Activated naive CD4-positive, alpha-beta T cell (primary cell): ENCODE measurements at places on chromosomes 11 and 22.

DNA sequence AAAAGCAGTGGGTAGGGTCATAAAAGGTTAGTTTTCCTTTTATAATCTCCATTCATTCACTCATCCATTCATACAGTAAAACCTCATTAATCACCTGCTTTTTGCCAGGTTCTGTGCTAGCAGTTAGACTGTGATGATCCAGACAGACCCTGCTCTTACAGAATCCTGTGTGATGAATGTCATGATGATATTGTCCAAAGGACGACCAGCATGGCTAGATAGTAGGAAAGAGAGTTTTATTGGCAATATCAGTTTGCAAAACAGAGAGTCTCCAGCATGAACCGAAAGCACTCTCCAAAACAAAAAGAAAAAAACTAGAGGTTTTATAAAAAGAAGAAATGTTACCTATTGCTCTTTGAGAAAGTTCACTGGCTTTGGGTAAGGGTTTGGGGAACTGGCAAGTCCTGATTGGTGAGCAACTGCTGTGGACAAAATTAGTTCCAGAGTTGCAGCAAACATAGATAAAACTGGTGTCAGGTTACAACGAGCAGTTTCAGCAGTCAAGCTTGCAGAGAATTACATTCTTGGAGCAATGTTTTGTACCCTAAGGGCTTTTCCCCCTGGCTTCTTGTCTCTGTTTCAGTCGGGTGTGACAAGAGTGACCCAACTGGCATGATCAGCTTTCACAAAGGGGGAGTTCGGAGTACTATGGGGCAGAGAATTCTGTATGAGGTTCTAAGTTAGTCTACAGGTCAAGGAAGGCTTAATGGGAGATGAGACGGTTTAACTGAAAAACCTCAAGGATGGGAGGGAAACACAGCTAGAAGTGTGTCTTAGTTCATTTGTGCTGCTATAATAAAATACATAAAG, 58.3 kb downstream of the HSD17B12 start:
- DNase-seq: no peak

GRCh38 chr11:46265764-46266163, 11.7 kb upstream of the CREB3L1 start:
- no peak for DNase-seq

GRCh38 chr11:75557666-75558494, 4.2 kb upstream of the SERPINH1 start:
- no peak for DNase-seq

DNA sequence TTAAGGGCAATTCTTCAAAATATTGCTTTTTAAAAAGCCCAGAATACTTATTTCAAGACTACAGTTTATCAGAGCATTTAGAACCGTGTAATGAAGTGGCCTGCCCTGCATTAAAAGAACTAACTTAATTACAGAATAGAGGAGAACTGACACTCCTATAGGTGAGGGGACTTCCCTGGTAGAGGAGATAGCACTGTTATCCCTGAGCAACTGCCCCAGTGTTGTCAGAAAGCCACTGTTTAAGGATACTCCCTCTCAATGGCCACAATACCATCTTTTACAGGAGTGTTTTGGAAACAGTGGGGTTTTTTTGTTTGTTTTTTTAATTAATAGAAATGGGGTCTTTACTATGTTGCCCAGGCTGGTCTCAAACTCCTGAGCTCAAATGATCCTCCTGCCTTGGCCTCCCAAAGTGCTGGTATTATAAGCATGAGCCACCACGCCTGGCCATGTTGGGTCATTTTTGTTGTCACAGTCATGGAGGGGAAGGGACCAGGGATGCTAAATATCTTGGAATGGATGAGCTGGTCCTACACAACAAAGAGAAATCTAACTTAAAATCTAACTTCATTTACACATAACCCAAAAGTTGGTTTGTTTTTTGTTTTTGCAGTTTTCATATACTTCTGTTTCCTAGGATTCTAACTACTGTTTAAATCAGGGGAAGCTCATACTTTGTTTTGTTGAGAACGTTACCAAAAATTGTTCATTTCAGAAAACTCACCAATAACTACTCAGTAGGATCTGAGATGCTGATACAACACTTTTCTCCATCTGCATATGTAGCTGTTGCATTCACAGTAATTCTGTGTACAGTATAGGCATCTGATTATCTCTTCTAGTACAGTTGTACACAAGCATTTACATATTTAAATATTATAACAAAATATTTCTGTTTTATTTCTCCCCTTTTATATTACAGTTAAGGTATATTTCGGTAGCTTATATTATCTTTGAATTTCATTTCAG, 8.1 kb downstream of the RPL27A start:
- no peak for DNase-seq

- DNase-seq: no peak
These were observed 117.3 kb upstream of the GRK3 start for GRCh38 chr22:25447067-25447685.

DNA sequence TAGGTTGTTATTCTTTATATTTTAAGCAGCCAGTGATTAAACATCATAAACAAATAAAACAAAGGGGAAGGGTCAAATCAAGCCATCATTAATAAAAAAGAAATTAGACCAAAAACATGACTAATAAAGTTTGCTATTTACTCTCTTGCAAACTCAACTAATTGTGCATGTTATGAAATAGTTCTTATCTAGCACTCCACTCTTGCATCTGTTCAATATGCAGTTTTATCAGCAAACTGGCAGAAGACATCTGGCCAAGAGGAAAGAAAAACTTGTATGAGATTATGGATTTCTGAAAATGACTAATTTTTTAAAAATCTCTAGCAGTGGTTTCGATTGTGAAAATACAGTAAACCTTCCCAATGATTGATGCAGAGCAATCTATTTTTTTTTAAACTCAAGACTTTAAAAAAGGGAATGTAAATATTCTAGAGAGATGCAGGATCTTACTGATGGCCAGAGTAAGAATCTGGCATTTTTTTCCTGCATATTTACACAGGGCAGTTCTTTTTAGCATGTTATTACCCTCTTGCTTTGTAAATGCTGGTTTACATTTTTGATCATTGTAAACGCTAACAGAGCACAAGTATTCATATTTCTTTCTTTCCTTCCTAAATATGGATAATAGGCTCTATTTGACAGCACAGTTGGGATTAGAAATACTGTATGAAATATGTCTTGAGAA, 83.3 kb downstream of the GRIA4 start:
- no peak for DNase-seq

DNA sequence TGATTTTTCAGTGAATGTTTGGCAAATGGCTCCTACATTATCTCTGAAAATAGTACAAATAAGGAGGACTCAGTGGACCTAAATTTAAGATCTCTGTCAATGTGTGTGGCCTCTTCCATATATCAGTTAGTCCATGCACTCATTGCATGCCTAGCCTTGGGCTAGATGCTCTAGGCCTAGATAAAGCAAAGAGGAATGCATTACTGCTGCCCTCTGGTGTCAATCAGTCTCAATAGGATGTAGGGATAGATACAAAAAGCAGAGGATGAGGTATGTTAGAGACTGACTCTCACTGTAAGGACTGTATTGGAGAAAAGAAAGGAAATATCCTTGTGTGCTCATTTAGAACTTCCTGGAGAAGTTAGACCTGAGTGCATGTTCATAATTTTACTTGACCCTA, 42.0 kb downstream of the MS4A2 start:
- DNase-seq: no peak

DNA sequence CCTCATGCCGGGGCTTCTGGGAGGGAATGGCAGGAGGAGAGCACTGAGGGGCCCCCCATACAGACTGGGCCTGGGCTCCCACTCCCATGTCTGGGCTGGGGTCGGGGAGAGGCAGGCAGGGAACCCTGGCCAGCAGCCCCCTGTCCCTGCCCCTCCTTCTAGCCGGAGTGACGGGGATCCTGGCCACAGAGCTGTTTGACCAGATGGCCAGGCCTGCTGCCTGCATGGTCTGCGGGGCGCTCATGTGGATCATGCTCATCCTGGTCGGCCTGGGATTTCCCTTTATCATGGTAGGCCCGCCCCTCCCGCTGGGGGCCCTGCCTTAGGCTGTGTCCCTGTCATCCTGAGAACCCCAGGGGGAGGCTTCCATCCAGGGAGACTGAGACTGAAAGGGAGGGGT, 10.0 kb upstream of the MIF start:
- no peak for DNase-seq

- no peak for DNase-seq
These were observed 22.3 kb upstream of the NRGN start for GRCh38 chr11:124717421-124717785.

- DNase-seq: no peak
These were observed 62.8 kb upstream of the PRR5 start for GRCh38 chr22:44638971-44639760.

DNA sequence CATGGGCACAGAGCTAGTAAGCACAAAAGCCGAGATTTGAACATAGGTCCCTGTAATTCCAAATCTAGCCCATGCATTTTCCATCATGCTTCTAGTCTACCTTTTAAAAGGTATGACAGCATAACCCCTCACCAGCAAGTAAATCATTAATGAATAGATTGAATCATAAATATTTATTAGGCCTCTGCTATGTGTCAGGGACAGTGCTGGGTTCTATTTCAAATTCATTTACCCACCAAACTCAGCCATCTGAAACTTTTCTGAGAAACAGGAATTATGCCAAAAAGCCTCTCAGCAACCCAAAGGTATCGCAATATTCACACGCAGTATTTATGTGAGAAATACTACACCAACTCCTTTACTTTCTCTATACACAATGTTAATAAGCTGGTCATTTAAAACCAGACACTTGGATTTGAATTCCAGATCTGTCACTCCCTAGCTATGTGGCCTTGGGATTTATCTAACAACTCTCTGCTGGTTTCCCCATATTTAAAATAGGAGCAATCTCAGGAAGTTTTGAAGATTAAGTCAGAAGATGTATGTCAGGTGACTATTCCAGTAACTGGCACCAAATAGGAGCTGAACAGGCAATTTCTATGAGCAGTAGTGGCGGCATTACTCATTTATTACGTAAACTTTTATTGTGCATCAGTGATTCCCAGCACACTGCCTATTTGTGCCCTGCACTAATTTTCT, 191.4 kb downstream of the TENM4 start:
- DNase-seq: no peak

DNA sequence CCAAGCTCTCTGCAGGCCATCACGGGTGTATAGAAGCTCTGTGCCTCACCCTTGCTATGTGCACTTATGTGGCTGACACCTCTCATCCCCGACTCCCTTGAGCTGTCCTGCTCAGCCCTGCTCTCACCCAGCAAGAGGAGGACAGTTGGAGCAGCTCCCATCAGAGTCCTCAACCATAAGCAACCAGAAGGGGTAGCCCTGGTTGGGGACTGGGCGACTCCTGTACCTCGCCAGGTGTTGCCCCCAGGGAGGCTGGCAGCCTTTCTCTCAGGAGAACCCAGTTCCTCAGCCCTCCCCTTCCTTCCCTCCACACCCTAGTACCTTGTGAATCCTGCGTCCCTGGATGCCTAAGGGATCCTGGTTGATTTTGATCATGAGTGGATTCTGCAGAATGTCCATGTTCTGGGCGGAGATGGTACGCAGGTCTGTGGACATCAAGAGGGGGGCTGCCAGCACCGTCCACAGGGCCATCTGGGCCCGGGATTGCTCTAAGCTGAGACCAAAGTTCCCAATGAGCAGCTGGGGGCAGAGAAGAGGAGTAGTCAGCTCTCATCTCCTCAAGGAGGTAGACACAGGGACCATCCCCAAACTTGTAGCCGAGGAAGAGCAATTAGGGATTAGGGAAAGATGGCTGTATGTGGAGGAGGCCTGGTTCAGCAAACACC, 8.0 kb downstream of the NAGA start:
- no peak for DNase-seq

DNA sequence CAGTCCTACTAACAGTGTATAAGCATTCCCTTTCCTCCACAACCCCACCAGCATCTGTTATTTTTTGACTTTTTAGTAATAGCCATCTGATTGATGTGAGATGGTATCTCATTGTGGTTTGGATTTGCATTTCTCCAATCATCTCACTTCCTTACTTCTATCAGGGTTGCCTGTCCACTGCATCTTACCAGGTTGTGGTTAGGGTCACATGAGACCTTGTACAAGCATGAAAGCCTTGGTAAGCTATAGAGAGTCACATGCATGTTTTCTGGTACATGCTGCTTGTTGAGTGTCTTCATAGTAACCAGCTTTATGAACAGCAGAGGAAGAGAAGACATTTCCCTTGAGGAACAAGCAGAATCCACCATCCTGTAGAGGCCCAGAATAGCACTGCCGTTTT, 102.9 kb upstream of the PAX6 start:
- no peak for DNase-seq

DNA sequence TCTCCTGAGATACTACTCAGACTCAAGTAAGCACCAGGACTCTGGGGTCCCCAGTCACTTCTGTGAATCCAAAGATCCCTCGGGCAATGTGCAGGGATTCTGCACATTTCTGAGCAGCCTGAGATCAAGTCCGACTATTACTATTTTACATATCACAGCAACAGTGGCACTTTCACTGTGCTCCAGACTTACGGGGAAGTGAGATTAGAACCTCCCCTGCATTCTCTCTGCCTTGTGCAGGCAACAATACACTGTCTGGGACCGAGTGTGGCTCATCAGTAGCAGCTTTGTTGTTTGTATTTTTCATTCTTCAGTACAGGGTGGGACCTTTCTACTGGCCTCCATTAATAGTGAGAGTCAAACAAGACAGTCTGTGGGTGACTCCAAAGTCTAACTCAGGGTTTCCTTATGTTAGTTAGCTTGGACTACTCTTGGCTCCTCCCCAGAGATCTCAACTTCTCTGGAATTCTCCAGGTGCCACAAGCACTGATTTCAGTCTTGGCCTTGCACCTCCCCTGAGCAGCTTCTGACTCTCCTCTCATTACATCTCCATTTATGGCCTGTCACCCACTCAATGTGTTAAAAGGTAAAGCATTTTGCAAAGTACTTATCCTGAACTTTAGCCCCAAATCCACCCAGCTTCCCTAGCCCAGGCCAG, 76.2 kb upstream of the TOP3B start:
- DNase-seq: no peak

GRCh38 chr11:35138943-35139721, at the start of gene CD44:
CD44 (plus strand) TSS chr11:35139171; CDS start chr11:35139304, 133 bp downstream.
- peak; percentile 68 for DNase-seq

DNA sequence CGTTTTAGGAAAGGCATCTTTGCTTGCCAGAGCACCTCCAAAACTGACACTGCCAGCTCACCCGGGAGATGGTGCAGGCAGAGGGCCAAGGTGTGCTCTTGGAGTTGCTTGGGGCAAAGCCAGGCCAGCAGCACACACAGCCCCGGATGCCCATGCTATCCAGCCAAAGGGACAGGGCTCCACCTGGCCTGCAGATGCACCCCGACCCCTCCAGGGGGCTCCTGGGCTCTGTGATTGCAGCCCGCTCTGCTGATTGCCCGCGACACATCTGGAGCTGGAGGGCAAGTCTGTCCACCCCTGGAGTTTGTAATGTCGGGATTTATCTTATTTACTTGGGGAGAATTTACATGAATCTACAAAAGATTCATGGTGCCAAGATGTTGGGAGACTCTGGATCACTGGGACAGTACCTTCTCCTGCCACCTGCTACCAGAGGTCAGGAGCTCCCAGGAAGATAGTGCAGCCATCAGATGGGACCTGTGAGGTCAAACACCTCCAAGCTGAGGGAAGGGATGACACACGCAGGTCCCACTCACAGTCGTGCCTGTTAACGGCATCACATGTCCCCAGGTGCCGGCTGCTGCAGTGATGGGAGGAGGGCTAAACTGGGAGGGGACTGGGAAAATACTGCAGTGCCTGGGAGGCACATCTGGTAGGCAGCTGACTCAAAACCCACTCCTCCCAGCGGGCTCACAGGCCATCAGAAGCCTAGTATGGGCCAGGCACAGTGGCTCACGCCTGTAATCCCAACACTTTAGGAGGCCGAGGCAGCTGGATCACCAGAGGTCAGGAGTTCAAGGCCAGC, 17.2 kb downstream of the CBX7 start:
- DNase-seq: no peak
